NB4 (cell line): ENCODE measurements at places on chromosomes 4 and X.
A peak's percentile ranks its signal among the peaks of the same experiment; 100 is the strongest.

GRCh38 chr4:152634110-152634760 lies 45.6 kb downstream of the TMEM154 start:
- DNase-seq = peak; percentile 47

GRCh38 chrX:28675173-28675572 lies 87.9 kb downstream of the IL1RAPL1 start:
- DNase-seq = no peak

DNA sequence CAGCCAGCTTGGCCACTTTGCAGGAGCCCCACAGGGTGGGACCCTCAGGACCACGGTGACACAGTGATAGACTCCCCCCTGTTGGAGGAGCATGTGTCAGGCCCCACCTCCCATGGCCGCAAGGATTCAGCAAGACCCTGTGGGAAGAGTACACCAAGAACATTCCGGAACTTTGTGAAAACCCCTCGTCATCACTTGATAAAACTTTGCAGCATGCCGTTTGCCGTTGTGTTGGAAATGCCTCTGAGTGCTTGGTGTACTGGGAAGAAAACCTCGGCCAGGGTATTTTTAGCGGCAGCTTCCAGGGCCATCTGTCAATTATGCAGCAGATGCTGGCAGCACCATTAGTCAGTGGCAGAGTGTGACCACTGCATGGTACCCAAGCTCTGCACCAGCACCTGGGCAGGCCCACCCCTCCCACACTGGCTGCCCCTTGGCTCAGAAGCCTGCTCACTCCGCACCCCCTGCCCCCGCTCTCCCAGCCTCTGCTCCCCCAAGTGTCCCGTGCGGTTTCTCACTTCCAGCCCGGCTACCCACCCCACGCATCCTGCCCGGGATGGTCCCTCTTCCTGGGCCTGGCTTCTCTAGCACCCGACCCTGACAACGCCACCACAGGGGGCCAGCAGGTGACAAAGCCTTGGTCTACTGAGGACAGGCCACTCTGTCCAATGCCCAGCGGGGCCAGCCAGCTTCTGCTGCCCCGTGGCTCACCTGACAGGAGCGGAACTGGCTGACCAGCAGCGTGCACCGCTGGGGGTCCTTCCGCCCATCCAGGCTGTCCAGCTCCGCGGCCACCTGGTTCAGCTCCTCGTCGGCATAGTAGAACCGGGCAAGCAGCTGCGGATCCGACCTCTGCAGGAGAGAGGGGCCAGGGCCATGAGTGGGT lies 65.0 kb downstream of the ZFYVE28 start:
- no peak for DNase-seq

DNA sequence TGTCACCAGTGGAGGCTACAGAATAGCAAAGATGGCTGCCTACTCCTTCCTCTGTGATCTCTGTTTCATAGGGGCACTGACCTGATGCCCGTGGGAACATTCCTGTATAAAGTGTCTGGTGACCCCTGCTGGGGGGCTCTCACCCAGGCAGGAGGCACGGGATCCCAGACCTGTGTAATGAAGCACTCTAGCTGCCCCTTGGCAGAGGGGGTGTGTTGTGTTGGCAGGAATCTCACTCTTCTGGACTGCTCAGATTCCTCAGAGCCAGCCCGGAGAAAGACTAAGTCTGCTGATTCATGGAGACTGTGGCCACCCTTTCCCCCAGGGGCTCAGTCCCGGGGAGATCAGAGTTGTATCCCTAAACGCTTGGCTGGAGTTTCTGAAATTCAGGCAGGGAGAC lies 648.3 kb downstream of the SPRY1 start:
- no peak for DNase-seq

DNA sequence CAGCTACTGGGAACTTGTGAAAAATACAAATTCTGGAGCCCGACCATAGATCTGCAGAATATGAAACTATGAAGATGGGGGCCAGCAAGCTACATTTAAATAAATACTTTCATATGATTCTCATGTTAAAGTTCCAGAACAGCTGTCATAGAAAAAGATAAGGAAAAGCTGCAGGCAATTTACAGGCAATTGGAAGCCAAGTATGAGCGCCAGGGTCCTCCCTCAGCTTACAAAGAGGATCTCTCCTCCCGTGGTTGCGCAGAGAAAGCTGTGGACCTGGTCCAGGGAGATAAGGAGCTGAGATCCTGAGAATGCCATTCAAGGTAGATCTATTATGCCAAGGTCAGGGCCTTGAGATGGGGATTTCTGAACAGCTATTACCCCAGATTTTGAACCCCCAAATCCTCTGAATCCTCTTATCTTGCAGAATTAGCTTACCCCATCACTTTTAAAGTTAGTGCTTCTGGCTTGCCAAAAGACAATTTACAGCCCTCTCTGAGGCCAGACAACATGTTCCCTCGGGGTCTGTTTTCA lies 25.6 kb upstream of the FRAS1 start:
- no peak for DNase-seq

- peak; percentile 74 for DNase-seq
Observed at GRCh38 chrX:102899940-102900916, 36.8 kb upstream of the RAB40AL start.

- DNase-seq = peak; percentile 52
Observed at GRCh38 chr4:2810388-2810787, 17.5 kb downstream of the SH3BP2 start.

GRCh38 chr4:105586638-105587328 lies 34.4 kb downstream of the ARHGEF38 start:
- no peak for DNase-seq

- DNase-seq = no peak
Observed at GRCh38 chrX:146707781-146708180, 101.8 kb upstream of the CXorf51B start.

- DNase-seq = no peak
Observed at GRCh38 chr4:153560908-153561307, 94.7 kb downstream of the TMEM131L start.

- DNase-seq = peak; percentile 84
Observed at GRCh38 chr4:47367761-47368160, 95.7 kb downstream of the COMMD8 start.

DNA sequence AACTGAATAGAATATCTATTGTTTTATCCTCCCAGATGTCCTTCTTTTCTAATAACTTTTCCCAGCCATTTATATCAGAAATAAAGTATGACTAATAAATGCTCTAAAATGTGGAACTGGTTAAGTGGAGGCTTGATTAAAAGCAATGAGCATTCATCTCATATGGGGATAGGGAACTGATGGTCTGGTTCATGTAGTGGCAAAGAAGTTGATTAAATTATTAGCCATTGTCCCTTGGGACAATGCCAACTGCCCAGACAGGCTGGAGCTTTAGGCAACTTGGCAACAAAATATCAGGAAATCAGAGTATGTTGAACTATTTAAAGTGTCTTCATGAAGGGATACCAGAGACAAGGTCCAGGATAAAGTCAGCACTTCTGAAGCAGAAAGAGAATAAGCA lies 24.2 kb downstream of the TRO start:
- DNase-seq = no peak

DNA sequence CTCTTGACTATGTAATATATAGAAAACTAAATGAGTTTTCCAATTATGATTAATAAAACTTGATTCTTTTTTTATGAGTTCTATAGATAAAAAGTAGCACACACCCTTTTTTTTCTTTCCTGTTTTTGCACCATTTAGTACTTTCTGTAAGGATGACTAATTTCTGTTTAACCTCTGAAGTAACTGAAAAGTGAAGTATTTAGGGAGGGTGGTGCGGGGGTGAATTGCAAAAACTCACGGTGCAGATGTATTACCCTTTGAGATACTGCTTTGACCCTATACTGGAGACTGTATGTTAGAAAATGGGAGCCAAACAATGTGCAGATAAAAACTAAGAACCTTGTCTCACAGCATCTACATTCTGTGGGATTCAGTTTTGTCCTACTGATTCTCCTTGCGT lies 471.6 kb downstream of the DTHD1 start:
- DNase-seq = no peak

DNA sequence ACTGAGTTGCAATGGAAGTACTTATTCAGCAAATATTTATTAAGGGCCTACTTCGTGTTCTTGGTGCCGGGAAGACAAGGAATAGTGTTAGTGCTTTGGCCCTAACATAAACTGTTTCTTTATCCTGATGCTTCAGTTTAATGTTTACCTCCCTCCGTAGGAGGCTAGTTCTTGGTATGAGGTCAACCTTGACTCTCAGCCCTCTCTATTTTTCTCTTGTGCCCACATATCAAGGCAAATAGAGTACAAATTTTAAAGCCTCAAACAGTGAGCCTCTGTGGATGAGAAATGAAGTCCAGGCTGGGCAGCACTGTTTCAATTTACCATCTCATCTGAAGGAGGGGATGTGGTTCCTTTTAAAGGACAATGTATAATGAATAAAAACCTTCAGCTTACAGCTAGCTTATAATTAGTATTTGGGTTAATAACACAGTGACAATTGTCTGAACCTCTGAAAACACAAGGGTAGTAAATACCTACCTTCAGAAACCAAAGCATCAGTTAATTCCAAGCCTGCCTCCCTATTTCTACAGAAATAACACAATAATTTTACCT lies 68.5 kb downstream of the SH3RF1 start:
- no peak for DNase-seq

- DNase-seq = no peak
Observed at GRCh38 chrX:119643696-119644095, 37.5 kb upstream of the NKRF start.

DNA sequence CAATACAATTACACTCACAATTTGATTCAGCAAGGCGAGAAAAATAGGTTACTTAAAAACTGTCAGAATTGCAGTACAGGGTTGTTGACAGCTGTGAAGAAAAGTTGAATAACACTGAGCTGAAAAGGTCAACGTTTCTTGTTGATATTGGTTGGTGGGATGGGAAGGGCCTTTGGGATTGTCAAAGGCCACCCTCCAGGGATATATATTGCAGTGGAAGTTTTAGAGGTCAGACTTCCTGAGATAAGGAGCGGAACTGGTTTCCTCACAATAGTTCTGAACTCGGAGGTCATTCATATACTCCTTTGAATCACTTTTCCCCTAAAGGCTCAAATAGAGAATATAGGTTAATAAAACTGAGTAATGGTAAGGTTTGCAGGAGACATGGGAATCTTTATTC lies 417.2 kb downstream of the RAPGEF2 start:
- DNase-seq = no peak

- no peak for DNase-seq
Observed at GRCh38 chr4:40500781-40501180, 128.9 kb downstream of the RBM47 start.

DNA sequence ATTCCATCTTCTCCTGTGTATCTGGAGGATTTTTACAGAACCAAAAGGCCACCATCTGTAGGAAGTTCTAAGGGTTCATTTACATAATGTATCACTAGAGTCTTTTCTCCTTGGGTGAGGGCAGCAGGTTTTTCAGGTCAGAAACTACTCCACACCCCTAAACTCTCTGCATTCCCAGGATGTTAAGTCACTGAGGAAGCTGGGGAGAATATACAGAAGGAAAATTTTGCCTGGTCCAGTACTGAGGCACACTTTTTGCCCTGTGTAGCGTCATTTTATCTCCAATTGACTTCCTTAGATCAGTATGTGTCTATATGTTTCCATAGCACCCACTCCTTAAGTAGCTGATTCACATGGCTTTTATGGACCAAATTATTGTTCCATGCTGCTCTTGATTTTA lies 17.0 kb downstream of the XKRX start:
- no peak for DNase-seq

- DNase-seq = no peak
Observed at GRCh38 chrX:140249088-140249487, 255.8 kb downstream of the SOX3 start.

DNA sequence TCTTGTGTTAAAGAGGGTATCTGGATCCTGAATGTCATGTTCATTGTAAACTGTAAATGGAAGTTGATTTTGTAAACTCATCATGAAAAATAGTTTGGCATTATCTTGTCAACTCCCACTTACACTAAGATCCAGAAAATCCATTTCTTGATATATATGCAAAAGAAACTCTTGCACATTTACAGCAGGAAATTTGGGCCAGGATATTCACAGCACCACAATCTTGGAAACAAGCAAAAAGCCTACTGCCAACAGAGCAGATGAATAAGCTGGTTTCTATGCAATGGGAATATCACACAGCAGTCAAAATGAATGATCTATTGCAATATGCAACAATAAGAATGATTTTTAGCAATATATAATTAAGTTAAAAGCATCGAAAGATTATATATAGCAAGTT lies 8.6 kb downstream of the GABRA4 start:
- no peak for DNase-seq

DNA sequence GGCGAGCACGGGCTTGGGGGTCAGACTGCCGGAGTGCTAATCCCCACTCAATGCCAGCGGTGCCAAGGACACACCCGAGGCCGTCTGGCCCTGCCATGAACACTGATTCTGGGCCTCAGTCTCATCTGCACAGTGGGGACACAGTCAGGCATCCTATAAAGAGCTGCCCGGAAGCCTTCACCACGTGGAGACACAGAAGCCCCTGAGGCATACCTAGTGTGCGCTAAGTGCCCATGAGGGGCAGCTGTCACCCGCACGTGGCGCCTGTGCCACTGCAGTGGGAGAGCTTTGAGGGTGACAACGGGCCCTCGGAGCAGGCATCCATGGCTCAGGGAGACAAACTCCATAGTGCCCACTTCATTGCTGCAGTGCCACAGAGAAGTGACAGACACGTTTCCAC lies 86.3 kb downstream of the PHKA2 start:
- DNase-seq = no peak

DNA sequence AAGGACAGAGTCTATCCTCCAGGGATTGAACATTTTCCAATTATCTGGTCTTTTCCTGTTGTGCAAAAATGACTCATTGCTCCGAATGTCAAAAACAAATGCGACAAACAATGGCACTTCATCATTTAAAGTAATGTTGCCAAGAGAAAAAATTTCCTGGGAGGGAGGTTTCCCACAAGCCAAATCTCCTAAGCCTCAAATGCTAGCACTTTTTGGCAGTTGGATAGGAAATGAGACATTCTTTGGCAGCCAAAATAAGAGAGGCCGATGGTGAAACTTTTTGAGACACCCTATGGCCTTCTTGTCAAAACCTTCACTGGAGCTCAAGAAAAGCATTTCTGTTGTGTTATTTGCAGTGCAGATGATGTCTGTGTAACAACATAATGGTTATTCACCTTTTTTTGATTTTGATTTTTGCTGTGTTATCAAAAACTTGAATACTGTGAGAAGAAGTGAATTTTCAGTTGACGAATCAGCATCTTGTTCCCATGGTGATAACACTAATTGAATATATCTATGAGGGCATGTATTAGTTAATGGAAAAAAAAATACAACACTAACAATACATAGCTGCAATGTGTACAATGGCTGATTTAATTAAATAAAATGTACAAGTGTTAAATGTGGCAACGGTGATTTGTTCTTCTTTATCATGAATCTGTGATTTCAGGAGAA lies 333.8 kb downstream of the ANK2 start:
- no peak for DNase-seq

- peak; percentile 1 for DNase-seq
Observed at GRCh38 chr4:86730310-86730709, 118.9 kb downstream of the SLC10A6 start.

- DNase-seq = no peak
Observed at GRCh38 chr4:9835430-9835829, 54.0 kb downstream of the DRD5 start.

DNA sequence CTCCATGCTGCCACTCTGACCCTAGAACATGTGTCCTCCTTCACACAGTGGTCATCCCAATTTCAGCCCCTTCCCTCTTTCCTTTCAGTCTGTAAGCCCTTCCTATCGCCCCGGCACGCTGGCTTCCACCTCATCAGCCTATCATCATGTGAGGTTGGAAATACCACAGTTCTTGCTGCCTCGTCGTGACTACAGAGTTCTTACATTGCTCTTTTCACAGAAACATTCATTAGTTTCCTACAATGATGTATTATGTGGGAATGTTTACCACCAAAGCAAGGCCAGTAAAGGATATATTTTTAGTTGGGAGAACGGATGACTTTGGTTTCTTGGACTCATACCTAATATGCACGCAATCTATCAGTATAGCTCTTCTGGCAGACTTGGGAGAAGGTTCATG lies 169.5 kb upstream of the BOD1L1 start:
- no peak for DNase-seq
